ENCODE measurements at places on chromosomes 12 and 14.

DNA sequence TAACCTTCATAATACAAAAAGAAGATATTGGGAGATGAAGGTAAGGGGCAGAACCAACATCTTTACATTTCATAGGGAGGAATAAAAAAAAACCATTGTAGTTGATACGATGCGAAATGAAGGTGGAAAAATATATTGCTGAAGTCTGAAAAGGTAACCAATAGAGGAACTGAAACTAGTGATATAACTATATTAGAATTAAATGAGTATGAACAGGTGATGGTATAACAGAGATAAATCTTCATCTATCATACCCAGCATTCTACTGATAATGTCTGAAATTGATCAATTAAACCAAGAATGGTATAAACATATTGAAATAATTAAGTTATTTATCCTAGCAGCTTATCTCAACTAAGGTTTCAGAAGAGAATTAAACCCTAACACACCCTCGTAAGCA, 332.1 kb downstream of the NELL2 start:
- DNase-seq = no peak

DNA sequence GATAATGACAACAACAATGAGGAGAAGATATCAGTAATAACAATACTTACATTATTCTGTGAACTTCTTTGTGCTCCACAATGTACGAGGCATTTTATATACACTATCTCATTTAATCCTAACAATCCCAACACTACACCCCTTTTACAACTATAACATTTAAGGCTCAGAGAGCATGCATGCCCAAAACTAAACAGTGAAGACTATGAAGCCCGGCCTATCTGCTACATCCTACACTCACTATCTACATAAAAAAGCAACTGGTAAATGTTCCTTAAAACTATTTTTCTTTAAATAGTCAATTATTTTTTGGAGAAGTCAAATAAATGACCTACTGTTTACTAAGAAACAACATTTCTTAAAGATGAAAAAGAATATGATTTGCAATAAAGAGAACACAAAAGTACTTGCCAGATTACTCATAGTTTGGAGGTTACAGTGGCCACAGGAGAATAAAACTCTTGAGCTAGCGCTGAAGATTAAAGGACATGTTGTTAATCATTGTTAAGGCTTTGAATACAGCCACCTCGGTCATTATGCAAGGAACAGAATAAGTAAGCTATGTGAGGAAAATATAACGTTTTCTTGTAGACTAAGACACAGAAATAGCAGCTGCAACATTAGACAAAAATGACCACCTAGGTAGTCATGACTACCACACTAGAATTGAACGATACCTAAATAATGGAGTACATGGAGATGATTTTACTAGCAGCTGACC, 56.7 kb downstream of the EPS8 start:
- DNase-seq = no peak

- no peak for DNase-seq
Observed at GRCh38 chr12:2443776-2444175, 351.0 kb upstream of the FKBP4 start.

DNA sequence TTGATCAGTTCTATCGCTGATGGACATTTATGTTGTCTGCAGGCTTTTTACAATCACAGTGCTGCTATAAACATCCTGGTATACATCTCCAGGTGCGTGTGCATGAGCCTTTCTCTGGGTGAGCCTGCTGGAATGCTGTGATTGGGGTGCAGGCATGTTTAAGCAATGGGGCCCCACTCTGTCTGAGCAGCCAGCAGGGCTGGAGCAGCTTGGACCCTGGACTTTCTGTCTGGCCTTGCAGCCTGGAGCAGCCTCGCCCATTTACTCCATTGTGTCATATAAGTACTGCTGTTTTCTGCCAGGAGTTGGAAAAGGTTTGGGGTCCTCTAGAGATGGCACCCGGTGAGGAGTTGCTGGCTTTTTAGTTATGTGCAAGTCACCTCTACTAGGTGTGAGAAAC, 199.0 kb downstream of the KIF26A start:
- DNase-seq = no peak

DNA sequence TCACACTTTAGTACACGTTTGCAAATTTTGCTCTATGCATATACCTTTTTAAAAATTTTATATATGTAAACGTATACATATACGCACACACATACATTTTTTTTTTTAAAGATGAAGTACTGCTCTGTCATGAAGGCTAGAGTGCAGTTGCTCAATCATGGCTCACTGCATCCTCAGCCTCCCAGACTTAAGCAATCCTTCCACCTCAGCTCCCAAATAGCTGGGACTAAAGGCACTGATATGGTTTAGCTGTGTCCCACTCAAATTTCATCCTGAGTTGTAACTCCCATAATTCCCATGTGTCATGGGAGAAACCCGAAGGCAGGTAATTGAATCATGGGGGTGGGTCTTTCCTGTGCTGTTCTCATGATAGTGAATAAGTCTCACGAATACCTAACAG, 220.8 kb upstream of the CAND1 start:
- no peak for DNase-seq

- DNase-seq = peak; percentile 82
Observed at GRCh38 chr14:52131640-52132320, 62.9 kb upstream of the NID2 start.

GRCh38 chr12:118238888-118239287, 103.0 kb downstream of the PEBP1 start:
- DNase-seq = no peak

GRCh38 chr12:76515271-76515670, 44.3 kb downstream of the OSBPL8 start:
- no peak for DNase-seq

DNA sequence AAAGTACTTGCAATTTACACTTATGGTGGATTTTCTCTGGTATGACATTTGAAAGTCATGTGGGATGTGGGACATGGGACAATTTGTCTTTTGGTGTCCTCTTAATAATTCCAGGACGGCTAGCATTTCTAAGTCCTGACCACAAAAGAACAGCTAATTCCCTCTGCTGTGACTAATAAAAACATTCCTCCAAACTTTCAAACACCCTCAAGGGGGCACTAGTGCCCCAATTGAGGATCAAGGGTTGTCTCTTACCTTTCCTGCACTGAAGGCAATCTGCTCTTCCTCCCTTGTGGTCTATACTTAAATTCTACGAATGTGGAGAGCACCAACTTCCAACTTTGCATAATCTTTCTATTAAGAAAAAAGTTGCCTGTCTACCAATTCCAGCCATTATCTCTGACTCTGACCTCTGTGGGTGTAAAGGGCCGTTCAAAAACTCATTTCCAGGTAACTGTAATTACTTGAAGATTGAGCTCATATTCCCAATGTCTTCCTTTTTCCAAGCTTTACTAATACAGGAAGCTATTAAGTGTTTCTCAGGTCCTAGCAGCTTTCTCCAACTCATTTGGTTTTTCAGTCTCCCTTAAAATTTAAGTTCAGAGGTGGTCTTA, 210.2 kb downstream of the PTPRO start:
- peak; percentile 8 for DNase-seq

DNA sequence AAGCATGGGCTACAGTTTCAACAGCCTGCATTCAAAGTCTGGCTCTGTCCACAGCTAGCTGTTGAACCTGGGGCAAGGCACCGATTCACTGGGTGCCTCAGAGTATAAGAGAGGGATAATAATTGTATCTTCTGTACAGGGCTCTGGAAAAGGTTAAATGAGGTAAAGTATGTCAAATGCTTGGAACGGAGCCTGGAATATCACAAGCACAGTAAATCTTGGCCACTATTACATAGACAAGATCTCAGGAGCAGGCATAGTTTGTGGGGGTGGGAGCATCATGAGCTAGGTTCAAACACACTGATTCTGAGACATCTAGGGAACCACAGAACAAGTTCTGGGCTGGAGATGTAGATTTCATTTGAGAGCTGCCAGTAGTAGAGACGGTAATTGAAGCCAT, 203.7 kb upstream of the NUDT4 start:
- DNase-seq = peak; percentile 43

GRCh38 chr12:34393821-34394150, 371.5 kb downstream of the ALG10 start:
- no peak for DNase-seq

GRCh38 chr12:105402366-105402765, 71.9 kb downstream of the C12orf75 start:
- no peak for DNase-seq

GRCh38 chr12:49105504-49106084, 5.1 kb downstream of the LMBR1L start:
- DNase-seq = no peak

GRCh38 chr14:28061006-28061405, 705.6 kb upstream of the FOXG1 start:
- DNase-seq = no peak

DNA sequence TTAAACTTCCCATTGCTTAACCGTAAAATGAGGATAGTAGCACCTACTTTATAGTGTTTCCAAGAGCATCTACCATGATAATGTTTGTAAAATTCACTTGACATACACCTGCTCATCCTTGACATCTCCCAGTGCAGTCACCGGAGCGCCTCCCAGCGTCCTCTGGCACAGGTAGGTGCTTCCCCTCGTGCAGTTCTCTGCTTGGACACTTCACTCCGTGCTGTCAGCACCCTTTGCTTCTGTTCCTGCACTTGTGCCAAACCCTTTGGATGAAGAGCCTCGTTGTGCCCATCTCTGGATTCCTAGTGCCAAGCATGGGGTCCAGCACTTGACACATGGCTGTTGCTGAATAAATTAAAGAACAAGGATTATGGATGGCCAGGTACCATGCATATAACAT, 28.3 kb downstream of the ETV6 start:
- no peak for DNase-seq

- DNase-seq = no peak
Observed at GRCh38 chr12:77720258-77720657, 110.4 kb upstream of the NAV3 start.

- DNase-seq = no peak
Observed at GRCh38 chr12:65595016-65595560, 229.2 kb upstream of the HMGA2 start.

Data from HTR-8/SVneo (cell line).